ENCODE measurements at places on chromosomes 16 and 17. TPM values are rescaled to one million over a fixed set of nuclear protein-coding genes. Genes with fewer than 3 reads are reported as not detected.

- peak; percentile 38 for DNase-seq
Observed at GRCh38 chr16:49497466-49497865, 123.9 kb downstream of the C16orf78 start.

GRCh38 chr16:66335704-66336329, 30.7 kb upstream of the CDH5 start:
- DNase-seq: no peak

- no peak for DNase-seq
Observed at GRCh38 chr16:85661740-85662481, 26.8 kb downstream of the GINS2 start.

TCAP gene
- 0.81 TPM for total RNA-seq

- DNase-seq: no peak
Observed at GRCh38 chr17:56917559-56918296, 3.9 kb upstream of the TRIM25 start.

- DNase-seq: no peak
Observed at GRCh38 chr17:43599835-43600234, 53.7 kb upstream of the ETV4 start.

DNA sequence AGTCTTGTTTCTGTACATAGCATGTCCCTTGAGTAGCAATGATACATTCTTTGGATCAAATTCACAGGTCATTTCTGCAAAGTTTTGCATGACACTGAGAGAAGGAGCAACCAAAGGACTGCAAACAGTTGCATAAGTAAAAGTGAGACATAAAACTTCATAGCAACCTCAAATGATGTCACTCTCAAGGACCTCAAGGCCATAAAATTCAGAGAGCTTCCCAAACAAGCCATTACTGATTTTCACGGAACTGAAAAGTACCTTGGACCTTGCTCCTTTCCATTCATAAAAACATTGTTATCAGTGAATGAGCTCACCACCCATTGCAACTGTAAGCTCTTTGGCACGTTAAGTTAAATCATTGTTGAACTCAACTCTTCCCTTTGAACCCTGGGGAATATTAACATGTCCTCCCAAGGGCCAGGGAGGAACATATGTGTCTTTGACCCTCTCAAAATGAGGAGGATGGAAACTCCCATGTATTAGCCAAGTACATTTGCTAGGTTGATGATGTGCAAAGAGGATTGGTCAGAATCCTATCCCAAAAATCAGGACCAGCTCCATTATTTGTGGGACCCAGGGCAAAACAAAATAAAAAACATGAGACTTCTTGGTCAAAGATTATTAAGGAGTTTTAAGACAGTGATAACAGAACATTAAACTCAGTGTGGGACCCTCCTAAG, 275.0 kb upstream of the DYNLRB2 start:
- DNase-seq: no peak

Measured in posterior vena cava (tissue), 2 donors.